ENCODE measurements at places on chromosomes 1 and 21.

- DNase-seq: peak; percentile 48
Observed at GRCh38 chr1:152870831-152871730, 7.0 kb upstream of the SMCP start.

- no peak for DNase-seq
Observed at GRCh38 chr1:69540052-69540451, 27.7 kb upstream of the LRRC7 start.

DNA sequence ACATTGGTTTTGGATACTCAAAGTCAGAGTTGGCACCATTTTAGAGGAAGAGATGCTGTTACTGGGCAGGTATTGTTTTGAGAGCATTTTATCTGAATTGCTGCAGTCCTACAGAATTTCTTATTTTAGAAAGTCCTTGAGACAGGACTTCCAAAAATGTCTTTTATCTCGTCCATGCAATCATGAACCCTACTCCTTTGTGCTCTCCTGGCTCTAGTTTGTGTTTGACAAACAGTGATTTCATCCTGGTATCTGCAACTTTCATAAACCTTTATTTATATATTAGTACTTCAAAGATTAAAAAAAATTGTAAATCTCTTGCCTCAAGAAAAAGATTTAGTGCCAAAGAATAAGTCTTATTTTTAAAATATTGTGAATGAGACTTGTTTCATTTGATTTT is 4.6 kb upstream of the ARPC5 start:
- no peak for DNase-seq

DNA sequence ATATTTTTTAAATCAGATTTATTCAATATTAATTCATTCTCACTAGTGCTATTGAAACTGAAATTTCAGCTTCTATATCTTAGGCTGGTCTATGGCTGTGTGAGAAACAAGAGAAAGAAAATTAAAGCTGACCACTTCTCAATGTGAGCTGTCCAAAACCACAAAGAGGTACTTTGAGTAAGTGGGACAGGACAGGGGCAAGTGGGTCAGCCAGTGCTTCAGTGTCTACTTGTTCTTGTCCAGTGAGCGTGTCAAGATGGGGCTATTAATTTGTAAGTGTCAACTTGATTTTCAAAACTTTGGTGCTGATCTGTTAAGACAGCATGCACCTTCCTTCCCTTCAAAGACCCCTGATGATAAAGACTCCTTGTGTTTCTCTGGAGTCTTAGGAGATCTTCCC is 533.9 kb downstream of the PLPP3 start:
- DNase-seq: no peak

DNA sequence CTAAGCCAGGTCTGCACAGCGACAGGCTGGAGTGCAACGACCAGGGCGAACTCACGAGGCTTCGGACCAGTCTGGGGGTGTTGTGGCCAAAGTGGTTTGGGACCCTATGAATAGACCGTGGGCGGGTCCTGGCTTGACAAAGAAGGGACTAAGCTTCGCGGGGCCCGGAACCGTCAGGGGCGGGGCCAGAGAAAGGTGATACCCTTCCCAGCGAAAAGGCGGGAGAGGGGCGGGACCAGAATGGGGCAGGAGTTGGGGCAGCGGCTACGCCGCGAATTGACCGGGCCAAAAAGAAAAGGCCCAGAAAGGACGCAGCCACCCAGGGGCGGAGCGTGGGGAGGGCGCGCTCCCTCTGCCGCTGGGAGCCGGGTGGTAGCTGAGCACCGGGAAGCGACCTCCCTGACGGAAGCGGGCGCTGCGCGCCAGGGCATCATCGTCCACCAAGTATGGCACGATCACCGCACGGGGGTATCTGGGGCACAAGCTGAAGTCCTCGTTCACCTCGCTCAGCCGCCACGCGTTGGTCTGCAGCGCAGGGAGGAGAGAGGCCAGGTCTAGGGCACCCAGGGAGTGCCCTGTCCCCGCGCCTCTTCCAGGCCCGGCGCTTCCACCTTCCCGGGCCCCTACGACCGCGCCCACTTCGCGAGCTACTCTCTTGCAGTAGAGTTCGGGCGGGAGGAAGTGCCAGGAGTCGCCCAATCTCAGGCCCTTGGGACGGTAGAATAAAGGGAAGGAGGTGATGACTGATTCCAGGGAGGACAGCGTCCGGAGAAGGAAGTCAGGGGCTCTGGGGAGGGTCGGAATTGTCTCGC is 6.7 kb upstream of the FAM167B start:
- peak; percentile 77 for DNase-seq

- no peak for DNase-seq
Observed at GRCh38 chr1:61287014-61287413, 204.7 kb downstream of the NFIA start.

DNA sequence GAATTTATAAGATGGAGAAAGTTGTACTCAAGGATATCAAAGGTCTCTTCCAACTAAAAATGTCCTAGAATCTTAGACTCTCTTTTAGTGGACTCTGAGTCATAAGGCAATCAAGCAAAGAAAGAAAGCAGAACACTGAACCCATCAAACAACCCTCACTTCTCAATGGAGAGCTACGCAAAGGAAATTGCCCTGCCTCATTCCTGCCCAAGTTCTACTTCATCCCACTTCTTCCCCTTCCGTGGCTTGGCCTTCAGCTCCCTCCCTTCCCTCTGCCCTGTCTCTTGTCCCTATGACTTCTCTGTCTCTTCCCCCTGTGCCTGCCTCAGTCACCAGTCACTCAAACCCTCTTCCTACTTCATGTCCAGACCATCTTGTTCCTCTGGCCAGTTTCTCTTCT is 58.5 kb downstream of the RIMS3 start:
- DNase-seq: no peak

DNA sequence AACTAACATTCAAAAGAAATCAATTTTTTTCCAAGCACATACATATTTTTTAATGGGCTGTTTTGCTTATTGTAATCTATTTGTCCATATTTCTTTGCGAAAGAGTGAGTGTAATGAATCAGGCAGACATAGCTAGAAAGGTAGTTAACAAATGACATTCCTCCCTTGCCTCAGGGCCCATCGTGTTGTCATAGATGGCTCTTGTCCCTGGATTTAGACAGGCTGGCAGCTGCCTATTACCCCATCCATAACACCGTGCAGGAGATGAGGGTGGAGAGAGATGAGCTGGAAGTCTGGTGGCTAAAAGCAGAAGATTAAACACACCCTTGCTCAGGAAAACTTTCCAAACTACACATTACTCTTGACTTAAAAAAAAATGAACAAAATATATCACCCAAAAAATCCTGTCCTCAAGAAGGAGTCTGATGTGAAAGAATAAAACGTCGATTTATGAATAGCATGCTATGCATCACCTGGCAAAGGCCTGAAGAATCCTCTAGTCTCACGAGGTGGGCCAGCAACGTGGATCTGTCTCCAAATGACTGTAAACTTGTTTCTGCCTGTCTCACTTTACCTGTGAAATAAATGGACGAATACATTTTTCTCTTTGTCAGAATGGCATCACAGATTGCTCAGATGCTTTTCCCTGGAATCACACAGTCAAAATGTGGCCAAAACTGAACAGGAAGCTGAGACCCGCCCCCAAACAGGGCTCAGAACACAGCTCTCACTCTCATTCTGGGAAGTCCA is 55.7 kb downstream of the C21orf91 start:
- no peak for DNase-seq

Data from RPMI8226 (cell line).